ENCODE measurements at places on chromosomes 6 and 20. TPM values are rescaled to one million over a fixed set of nuclear protein-coding genes. Genes with fewer than 3 reads are reported as not detected.

- DNase-seq = no peak
Measured at GRCh38 chr6:49519660-49520059, 19.9 kb downstream of the GLYATL3 start.

GRCh38 chr6:18047406-18047805, 60.0 kb upstream of the KIF13A start:
- DNase-seq = no peak

Gene SULF2
- 495 TPM for total RNA-seq

GRCh38 chr6:142943711-142944123, 1.3 kb downstream of the HIVEP2 start:
- DNase-seq = peak; percentile 14

GRCh38 chr6:96460052-96460700, 61.4 kb upstream of the UFL1 start:
- DNase-seq = no peak

- DNase-seq = no peak
Measured at GRCh38 chr6:157574851-157575424, 193.9 kb downstream of the ZDHHC14 start.

GRCh38 chr20:40900666-40901215, 127.9 kb upstream of the TOP1 start:
- DNase-seq = no peak

GRCh38 chr6:100879317-100879716, 1.8 kb downstream of the ASCC3 start:
- DNase-seq = no peak

- no peak for DNase-seq
Measured at GRCh38 chr6:66940003-66940402, 1233.0 kb upstream of the EYS start.

Gene OTOR
- total RNA-seq = not detected

Gene MED23
- total RNA-seq = 16.8 TPM

GRCh38 chr6:15513801-15514711, 148.8 kb downstream of the DTNBP1 start:
- DNase-seq = no peak

DNA sequence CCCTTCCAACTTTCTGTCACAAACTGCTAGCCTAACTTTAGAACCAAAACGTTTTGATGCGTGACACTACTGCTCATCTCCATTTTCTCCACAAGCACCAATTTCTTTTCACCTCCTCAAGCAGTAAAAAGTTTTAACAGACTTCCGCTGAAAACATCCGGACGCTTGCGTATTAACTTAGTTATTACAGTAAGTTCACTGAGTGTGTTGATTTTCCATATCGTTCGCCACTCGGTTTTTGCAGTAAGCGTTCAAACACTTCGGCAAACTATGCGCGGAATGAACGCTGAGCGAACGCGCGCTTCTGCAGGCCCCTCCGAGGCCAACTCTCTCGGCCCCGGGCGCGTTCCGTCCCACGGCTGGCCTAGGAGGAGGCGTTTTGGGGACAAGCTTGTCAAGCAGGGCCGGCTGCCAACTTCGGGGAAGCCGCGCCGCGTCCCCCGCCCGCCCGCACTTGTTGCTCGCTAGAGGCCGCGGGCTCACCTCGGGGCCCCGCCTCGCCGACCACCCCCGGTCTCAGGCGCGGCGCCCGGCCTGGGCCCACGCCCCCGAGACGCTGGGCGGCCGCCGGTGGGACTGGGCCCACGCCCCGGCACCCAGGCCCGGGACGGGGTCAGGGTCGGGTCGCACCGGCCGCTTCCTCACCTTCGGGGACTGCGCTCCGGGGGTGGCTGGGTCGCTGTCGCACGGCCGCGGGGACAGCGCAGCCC, 945 bp downstream of the PHF10 start:
- DNase-seq = peak; percentile 39

- DNase-seq = peak; percentile 81
Measured at GRCh38 chr20:3235666-3236324, 3.2 kb downstream of the SLC4A11 start.

Gene TMEM217
- total RNA-seq = 5.3 TPM

GRCh38 chr6:56760842-56761241, 118.2 kb upstream of the DST start:
- DNase-seq = no peak
